Effector memory CD4-positive, alpha-beta T cell (primary cell): ENCODE measurements at places on chromosomes 2 and 18.

DNA sequence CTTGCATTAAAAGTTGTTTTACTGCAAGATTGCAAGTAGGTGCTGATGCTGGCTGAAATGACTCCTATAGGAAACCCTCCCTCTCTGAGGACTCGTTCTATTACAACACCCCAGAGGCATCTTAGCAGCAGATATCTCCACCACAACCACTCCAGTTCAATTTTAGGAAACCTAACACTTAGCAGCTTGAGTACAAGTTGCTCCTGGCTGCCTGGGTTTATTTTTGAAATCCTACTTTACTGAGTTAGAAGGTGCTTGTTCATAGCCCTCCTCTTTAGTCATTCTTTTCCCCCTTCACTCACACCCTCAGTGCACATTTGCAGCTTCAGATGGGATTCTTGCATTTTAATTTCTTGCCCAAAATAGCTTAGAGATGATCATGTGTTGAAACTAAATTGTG lies 111.5 kb downstream of the MTCL1 start:
- no peak for DNase-seq

GRCh38 chr2:8392098-8392866 lies 289.6 kb upstream of the ID2 start:
- no peak for DNase-seq

DNA sequence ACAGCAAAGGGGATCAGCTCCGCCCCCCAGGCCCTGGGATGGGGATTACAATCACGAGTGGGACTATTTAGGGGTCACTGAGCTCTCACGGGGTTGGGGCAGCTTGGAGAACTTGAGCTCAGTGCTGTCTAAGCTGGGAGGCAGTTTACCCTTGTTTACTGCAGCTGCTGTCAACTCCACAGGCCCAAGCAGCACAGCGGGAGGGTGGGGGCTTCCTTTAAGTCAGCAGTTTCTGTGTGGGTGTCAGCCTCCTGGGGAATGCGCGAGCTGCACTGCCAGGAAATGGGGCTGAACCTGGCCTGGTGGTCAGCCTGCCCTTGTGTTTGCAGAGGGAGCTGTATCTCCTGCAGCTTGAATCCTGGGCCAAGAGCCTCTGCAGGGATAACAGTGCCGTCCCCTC lies 29.8 kb downstream of the TOGARAM2 start:
- peak; percentile 37 for DNase-seq

DNA sequence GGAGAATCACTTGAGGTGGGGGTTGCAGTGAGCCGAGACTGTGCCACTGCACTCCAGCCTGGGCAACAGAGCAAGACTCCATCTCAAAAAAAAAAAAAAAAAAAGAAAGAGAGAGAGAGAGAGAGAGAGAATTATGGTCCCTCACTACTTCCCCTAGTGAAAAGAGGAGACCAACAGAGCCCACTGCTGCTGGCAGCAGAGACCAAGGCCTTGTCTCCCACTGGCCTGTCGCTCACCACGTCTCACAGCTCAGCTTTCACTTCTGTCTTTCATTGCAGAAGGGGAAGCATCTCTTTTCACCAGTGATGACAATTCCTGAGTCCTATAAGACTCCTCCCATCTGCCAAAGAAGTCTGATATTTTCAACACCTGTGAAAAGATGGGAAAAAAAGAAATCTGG lies 81.3 kb downstream of the CLHC1 start:
- DNase-seq, result no peak

DNA sequence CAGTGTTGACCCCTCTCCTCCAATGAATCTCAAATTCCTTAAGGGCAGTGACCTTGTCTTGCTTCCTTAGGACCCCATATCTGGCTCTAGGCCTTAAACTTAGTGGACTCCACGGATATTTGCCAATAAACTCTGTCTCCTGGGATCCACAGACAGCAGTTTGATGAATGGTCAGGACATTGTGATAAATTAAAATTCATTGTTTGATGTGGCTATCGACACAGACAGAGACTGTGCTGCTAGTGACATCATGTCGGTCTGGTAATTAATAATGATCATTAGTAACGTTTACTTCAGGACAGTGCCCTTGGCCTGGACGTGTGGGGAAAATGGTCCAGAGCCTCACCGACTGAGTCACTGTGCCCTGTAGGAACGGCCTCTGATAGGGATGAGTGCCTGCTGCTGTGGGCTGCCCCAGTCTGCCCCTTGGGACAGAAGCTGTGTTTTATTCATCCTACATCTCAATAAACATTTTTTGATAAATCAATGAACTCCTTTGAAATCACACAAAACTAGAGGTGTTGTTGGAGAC lies 5.2 kb upstream of the SLC35F6 start:
- DNase-seq, result no peak

DNA sequence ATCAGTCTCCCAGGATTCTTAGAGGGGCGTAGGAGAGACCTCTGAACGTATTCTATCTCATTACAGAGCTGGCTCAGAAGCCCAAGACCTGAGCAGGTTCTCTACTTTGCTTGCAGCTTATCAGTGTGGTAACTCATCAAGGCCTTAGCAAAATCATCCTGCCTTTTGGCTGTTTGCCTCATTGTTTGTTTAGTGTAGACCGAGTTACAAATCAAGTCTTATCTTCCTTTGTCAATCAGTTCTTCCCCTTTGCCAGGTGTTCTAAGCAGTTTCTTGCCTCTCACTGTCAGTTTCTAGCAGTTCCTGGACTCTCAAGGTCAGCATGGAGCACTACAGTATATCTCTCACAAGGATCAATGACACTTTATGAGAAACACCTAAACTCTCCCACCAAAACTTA lies 30.9 kb upstream of the NAB1 start:
- no peak for DNase-seq

GRCh38 chr18:40037356-40037755 lies 1917.7 kb upstream of the PIK3C3 start:
- no peak for DNase-seq

DNA sequence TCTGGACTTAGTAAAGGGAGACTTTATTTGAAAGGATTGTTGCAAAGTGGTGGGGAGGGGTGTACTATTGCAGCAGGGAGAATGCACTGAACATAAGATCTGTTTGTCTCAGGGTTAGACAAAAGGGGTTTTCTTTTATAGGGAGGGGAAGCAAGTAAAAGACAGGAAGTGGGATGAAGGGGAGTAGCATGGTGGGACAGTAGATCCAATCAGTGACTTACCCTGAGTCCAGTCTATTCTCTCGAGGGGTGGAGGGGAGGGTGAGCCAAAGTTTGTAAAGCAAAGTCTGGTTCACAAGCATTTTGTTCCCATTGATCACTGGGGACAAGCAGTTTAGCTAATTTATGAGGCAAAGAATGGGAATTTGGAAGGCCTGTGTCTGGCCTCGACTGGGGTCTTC lies 35.0 kb upstream of the CYP27C1 start:
- no peak for DNase-seq

GRCh38 chr18:30271716-30272115 lies 770.8 kb downstream of the DSC3 start:
- DNase-seq, result no peak

DNA sequence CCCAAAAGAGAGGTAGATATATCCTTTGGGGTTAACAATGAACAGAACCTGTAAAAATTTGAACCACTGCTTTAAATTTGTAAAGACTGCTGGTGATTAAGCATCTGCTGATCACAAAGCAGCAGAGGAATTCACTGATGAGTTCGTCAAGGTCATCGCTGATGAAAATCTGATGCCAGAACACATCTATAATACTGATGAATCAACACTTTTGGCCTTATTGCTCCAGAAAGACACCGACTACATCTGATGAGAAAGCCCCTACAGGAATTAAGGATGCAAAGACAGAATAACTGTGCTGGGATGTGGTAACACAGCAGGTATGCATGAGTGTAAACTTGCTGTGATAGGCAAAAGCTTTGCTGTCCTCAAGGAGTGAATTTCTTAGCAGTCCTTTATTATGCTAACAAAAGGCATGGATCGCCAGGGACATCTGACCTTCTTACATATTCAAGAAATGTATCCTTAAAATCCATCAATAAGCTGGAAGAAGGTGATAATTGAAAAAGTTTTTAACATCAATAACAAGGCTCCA lies 30.5 kb upstream of the SGPP2 start:
- no peak for DNase-seq

DNA sequence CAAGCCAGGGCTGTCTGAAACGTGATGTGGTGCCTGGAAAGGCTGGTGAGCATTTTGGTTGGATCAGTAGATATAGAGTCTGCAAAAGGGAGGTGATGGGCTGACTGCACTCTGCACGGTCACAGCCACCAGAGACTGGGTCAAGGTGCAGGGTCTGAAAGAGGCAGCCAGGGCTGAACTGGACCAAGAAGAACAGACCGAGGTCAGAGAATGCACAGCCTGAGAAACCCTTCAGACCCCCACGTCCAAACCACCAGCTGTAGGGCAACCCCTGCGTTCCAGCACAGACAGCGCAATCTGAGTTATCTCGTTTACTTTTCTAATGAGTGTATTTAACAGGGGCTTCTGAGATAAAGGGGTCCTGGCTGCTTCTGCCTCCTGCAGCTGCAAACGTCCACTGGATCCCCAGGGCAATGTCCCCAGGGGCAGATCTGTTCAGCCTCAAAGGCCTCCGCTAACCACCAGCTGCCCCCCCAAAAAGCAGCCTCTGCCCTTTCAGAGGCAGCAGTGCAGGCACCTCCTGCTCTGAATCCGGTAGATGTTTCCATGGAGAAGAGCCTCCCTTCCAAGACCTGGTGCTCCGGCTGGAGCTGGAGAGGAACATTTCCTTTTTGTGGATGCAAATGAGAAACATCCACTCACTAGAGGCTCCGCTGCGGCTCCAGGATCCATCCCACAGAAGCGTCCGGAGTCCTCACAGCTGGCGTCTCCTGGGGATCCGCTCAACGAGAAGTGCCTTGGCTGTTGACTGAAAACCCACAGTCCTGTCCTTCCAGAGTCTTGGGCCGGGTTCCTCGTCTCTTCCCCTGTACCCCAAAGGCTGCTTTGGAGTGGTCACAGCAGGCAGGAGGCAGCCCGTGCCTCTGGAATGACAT lies 970 bp upstream of the KCNG2 start:
- DNase-seq, result no peak

- no peak for DNase-seq
Measured at GRCh38 chr2:176297067-176297466, 27.8 kb downstream of the MTX2 start.

GRCh38 chr2:144267239-144267638 lies 252.7 kb downstream of the ZEB2 start:
- DNase-seq, result no peak

DNA sequence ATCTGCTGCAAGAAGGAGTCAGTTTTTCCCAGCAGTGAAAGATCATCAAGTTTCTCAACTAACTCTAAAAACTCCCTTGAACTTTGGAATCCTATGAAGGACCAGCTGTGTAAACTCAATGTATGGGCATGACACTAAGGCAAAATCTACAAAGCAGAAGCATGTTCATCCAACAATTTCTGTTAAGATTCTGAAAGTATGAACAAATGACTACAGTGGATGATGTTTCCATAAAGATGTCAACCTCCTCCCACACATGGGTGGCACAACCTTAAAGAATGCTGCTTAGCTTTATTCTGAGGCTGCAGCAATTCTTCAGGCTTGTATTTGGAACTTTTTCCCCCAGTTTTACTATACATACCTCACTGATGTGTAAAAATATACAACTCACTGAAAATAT lies 47.2 kb downstream of the WDR33 start:
- no peak for DNase-seq

- DNase-seq, result no peak
Measured at GRCh38 chr2:134135793-134136192, 118.1 kb upstream of the MGAT5 start.

DNA sequence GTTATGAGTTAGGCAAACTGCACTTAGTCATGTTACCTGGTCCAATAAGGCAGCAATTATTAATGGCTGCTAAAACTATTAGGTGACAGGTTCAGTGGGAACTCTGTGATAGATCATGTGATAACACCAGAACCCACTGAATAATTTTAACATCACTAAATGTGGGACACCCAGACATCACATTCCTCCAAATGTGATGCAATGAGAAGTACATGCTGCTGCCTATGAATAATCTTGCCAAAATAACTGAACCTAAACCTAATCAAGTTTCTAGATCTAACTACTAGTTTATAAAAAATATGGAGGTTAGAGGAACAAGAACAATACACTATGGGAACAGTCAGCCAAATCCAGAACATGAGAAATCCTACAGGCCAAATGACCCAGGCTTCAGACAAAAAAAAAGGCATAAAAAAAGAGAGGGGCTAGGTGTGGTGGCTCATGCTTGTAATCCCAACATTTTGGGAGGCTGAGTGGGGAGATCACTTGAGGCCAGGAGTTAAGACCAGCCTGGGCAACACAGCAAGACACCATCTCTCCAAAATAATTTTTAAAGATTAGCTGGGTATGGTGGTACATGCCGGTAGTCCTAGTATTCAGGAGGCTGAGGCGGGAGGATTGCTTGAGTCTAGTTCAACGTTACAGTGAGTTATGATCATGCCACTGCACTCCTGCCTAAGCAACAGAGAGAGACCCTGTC lies 7.0 kb upstream of the ACTR2 start:
- no peak for DNase-seq

DNA sequence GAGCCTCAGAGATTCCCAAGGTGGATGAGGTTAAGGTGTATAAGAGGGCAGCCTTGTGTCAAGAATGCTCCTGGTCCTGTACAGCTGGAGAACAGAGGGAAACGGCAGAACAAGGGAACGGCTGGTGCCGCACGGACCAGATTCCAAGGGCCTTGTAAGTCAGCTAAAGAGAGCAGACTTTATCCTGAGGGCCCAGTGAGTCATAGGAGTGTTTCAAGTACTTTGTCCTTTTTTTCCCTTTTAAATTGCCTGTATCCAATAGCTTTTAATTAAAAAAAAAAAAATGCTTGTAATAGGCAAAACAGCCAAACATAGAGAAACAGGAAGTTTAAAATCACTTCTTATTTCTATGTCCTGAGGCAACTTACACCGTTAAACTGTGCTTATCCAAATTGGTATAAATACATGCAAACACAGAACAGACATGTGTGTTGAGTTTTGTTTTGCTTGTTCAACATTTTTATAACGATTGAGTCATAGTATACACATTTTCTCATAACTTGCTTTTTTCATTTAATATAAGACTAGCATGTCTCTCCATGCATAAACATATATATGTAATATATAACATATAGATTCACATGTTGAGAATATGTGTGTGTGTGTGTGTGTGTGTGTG lies 42.1 kb upstream of the EVA1A start:
- no peak for DNase-seq

DNA sequence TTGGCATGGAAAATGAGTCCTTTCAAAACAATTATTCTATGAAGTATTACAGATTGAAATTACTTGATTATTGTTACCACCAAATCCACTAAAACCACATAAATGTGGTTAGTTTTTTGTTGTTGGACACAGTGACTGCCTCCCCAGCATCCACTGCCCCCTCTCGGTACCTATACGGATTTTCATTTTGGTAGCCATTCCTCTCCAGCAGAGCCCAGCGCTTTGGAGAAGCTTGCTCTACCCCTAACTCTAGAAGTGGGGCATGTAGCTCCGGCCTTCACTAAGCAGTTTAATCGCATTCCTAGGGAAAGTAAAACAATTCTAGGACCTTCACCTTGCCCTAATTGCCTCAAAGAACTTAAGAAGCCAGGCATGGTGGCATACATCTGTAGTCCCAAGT lies 24.2 kb downstream of the OLA1 start:
- DNase-seq, result no peak

DNA sequence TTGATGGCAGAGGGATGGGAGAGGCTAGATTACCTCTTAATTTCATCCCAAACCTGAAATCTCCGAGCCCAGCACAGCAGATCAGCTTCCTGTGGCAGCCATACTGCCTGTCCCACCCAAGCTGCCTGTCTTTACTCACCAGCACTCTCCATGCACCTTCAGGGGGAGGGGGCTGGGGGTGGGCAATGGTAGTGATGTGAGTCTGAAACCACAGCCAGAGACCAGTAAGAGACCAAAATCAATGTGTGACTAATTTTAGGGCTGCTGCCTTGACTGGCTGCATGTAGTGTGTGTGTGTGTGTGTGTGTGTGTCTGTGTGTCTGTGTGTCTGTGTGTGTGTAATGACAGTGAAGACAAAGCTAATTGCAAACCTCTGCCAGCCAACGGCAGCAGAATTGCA lies 11.7 kb upstream of the TEX261 start:
- no peak for DNase-seq
